ENCODE measurements at places on chromosomes 6 and 20.
A peak's percentile ranks its signal among the peaks of the same experiment; 100 is the strongest.

DNA sequence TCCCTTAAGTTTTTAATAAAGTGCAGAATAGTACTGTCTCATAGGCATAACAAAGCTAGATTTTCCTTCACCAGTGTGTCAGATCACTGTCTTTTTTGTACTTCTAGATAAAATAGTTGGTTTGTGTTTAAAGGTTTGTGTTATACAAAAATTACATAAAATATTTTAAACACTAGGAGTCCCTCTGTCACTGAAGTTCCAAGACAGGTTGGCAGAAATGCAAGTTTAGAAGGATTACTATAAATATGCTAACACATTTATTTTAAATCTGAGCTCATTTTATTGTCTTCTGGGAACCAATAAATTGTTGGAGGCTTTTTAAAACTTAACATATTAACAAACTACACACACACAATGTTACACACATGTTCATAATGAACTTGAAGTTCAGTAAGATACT lies 30.8 kb upstream of the RUNX2 start:
- DNase-seq = no peak

DNA sequence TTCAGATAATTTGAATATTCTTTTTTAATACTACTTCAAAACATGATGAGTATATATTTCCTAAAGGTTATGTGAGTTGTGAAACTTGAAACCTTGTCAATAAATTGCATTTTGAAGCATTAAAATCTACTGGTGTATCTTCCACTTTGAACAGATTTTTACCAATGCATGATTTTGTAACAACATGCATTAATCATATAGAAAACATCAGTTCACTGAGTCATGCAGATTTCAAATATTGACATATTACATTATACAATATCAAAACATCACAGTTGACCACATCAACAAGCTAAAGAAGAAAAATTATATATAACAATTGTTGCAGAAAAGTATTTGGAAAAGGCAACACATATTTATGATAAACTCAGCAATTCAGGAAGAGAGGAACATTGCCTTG lies 158.1 kb downstream of the WDR27 start:
- no peak for DNase-seq

DNA sequence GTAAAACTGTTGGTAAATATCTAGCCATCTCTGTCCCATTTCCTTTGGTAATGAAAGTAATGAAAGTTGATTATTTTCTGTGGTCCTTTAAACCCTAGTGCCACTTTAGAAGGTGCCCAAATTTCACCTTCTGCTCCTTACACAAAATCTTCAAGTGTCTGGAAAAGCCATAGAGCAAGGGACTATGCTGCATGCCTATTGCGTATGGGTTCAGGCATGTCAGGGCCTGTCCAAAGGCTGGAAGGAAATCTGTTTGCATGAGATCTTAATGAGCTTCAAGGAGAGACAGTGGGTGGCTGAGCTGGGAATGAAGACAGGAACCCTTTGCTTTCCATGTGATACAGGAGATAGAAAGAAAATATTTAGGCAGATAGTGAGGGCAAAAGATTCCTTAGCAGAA lies 66.6 kb upstream of the CCN6 start:
- no peak for DNase-seq

GRCh38 chr20:13276945-13277541 lies 56.0 kb downstream of the ISM1 start:
- no peak for DNase-seq

DNA sequence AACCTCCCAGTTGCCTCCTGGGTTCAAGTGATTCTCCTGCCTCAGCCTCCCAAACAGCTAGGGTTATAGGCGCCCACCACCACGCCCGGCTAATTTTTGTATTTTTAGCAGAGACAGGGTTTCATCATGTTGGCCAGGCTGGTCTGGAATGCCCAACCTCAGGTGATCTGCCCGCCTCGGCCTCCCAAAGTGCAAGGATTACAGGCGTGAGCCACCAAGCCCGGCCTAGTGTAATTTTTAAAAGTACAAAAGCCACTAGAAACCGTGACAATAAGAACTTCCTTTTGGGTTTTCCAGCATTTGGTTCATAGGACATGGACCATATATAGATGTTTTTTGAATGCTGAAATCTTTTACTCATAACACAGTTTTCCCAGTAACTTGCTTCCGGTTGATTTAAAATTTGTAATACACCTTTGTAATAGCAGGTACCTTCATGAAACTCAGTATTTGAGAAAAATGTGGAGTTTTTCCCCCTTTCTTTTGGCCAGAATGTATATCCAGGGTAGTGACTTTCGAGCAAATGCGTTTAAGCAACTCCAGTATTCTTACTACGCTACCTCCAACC lies 467 bp downstream of the PXT1 start:
- no peak for DNase-seq

- peak; percentile 65 for DNase-seq
Observed at GRCh38 chr6:3176562-3177355, 19.4 kb upstream of the TUBB2A start.

DNA sequence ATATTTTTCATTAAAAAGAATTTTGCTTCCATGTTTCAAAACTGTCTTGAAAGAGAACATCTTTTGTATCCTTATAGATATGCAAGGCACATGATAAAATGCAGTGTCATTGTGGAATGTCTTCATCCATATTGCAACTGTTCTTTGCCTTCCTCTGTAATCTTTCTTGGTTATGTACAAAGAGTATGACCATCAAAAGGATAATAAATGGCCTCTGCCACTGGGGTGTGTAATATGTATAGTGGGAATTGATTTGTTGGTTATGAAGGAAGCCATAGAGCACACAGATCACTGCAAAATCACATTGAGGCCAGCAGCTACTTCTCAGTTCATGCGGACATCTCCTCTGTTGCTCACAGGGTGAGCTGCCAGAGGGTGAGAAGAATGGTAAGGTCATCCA lies 703.5 kb downstream of the TFAP2A start:
- no peak for DNase-seq

DNA sequence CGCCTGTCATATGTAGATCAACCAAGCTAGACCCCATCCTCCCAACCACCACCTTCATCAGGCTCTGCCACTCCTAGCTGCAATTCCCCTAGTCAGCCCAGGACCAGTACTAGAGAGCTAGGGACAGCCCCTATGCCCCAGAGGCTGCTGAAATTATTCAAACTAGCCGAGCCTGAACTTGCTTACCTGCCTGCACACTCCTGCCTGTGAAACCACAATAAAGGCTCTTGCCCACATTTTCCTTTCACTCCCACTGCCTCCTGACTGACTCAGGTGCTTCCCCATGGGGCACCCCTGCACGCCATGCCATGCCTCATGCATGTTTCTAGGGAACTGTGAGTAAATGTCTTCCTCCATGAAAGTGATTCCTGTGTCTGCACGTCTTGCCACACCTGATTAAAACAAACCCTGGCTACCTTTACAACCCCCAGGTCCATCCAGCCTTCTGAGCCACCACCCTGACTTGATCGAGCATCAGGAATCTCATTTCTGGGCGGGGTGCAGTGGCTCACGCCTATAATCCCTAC lies 66.5 kb upstream of the IER3 start:
- DNase-seq = peak; percentile 52

- DNase-seq = no peak
Observed at GRCh38 chr20:61556673-61557072, 304.6 kb downstream of the CDH4 start.

GRCh38 chr6:166453651-166454050 lies 70.9 kb upstream of the MPC1 start:
- DNase-seq = no peak

DNA sequence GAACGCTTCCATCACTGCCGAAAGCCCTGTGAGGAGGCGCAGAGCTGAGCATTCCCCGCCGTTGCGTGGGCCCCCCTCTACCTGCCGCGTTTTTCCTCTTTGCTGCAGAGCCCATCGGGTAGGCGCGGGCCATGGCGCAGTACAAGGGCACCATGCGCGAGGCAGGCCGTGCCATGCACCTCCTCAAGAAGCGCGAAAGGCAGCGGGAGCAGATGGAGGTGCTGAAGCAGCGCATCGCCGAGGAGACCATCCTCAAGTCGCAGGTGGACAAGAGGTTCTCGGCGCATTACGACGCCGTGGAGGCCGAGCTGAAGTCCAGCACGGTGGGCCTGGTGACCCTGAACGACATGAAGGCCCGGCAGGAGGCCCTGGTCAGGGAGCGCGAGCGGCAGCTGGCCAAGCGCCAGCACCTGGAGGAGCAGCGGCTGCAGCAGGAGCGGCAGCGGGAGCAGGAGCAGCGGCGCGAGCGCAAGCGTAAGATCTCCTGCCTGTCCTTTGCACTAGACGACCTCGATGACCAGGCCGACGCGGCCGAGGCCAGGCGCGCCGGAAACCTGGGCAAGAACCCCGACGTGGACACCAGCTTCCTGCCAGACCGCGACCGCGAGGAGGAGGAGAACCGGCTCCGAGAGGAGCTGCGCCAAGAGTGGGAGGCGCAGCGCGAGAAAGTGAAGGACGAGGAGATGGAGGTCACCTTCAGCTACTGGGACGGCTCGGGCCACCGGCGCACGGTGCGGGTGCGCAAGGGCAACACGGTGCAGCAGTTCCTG lies 693 bp downstream of the FAM50B start:
- no peak for DNase-seq

DNA sequence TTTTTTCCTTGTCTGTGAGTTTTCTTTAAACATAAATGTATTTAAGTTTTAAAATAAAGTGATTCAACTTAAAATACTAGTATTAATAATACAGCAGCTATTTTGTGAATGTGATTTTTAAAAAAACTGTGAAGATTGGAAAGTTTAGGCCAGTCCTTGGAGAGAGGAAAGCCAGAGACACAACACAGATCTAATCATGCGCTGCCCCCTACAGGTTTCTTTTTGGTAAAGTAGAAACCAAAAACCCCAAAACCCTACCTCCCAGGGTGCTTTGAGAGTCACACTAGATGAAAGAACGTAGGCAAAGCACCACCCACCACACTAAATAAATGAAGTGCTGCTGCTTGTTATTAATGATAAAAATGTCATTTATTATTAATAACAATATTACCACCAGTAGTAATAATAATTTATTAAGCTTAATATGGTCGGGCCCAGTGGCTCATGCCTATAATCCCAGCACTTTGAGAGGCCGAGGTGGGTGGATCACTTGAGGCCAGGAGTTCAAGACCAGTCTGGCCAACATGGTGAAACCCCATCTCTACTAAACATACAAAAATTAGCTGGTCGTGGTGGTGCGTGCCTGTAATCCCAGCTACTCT lies 33.7 kb downstream of the SLC9A8 start:
- DNase-seq = no peak

DNA sequence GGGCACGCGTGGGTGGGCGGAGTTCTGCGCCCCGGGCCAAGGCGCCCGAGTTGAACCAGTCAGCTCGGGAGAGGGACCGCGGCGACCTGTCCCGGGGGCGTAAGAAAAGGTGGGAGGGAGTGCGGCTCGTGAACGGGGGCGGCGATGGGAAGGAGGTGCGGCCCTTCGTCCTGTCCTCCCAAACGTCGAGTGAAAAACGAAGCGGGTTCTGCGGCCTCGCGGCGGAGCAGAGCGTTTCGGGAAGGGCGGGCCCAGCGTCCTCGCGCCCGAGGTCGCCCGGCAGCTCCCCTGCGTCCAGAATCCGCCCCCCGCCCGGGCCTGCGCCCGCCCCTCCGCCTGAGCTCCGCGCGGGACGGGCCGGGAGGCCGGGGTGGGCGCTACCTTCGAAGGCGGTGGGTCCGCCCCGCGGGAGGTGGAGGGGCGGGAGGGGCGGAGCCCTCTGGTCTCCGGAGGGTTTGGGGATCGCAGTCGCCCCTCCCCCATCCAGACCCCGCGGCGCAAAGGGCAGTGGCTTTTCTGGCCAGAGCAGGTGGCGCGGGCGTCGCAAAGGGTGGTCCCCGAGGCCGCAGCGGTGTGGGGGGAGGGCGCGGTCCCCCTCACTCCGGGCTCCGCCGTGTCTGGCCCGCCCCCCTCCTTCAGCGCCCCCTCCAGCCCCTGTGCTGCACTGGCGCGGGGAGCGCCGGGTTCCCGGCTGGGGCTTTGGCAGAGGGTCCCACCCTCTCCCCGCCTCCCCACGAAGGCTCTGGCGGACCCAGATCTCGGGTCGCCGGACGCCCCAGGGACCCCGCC lies 838 bp downstream of the STMN3 start:
- no peak for DNase-seq

DNA sequence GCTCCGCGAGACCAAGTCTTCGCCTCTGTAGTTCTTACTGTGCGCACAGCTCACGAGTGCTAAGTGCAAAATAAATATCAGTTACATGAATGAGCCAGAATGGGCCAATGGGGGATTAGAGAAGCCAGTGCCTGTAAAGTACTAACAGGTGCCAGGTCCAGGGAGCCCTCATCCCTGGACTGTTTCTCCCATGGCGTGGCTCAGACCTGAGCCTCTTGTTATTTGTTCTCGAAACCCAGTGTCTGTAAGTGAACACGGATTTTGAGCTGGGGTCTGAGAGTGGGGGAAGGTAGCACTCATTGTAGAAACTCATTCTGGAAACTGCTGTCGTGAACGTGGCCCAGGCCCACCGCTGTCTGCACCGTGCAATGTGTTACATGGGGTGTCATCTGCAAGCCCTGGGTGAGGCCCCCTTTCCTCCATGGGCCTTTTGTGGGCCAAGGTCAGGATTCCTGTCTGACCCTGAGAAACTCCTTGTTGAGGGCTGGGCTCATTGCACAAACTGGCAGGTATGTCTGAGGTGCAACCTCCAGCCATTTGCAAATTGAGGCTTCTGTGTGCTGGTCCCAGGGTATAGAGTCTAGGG lies 154.7 kb downstream of the SYCP2 start:
- no peak for DNase-seq

- peak; percentile 71 for DNase-seq
Observed at GRCh38 chr6:36759148-36759759, 61.6 kb downstream of the RAB44 start.

- DNase-seq = no peak
Observed at GRCh38 chr20:40476461-40476860, 212.6 kb downstream of the MAFB start.

- DNase-seq = no peak
Observed at GRCh38 chr6:109373331-109373730, 8.9 kb downstream of the CD164 start.

DNA sequence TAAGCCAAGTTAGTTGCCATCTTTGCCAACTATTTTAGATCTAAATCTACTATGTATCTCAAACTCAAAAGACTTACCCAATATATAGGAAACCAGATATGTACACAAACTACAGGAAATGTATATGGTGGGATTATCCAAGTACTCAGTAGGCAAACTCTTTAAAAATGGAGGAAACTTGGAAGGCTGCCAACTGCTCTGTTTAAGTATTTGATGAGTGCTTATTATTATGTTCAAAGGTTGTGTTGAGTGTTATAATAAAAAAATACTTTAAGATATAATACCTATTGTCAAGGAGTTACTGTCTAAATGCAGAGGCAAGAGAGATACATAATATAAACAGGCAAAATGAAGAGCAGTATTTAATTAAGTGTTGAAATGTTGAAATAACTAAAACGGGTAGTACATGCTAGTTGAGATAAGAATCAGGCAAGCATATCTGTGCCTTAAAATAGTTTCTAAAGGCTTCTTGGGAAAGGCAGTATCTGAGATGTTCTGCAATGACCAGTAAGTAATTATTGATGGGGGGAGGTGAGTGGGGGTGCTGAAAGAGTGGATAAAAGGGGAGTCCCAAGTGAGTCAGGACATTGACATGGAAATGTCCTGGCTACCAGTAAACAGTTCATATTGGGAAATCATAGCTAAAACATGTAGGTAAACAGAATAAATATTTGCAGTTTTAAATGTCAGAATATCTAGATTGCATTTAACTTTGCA lies 6.5 kb upstream of the DST start:
- DNase-seq = no peak

Measured in NK-92 treated with Interleukin-12 subunit alpha and Interleukin-12 subunit beta, amount 100 ng/mL, for 24 hours (cell line).